NCI-H524 treated with DMSO at 0.1 percent for 48 hours (cell line): ENCODE measurements at places on chromosomes 3 and 15.

- DNase-seq: no peak
These were observed 101.4 kb upstream of the GOLIM4 start for GRCh38 chr3:168197162-168197561.

- DNase-seq: no peak
These were observed 27.3 kb downstream of the STT3B start for GRCh38 chr3:31559872-31560534.

GRCh38 chr3:79521221-79521848 lies 246.5 kb downstream of the ROBO1 start:
- DNase-seq: peak; percentile 11

DNA sequence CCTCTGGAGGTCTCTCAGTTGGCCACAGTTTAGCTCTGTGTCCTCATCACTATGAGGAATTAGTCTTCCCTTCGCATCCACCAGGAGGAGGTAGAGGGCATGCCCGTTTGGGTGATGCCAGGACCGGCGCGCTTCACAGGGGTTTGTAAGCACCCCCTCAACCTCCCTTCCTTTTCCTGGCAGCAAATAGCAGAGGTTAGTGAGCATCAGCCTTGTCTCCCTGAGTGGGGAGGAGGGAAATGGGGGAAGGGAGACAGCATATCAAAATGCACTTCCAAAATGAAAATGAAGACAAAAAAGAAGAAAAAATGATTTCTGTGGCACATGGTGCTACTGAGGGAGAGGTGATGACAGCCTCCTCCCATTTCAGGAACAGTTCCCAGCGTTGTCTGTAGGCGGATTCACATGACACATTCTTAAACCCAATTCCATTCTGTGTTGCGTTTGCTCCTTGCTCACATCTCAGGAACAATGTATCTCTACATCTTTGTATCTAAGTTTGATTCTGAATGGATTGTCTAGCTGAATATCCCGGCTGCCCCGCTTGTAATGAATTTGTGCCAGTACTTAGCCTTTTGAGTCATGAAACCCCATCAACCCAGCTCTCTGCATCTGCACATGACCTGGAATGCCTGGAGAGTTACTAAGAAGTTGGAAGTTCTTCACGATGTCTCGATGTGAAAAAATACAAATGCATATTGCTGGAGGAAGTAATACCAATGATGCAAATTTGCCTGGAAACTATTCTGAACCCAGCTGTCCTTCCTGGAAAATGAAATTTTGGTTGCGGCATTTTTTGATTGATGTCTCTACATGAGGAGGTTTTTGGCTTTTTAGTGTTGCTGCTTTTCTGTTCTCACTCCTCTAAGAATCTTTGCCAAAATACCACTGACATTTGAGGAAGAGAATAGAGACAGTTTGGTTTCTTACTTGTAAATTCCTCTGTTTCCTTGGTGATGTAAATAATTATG lies 45.2 kb downstream of the TYRO3 start:
- DNase-seq: no peak

- no peak for DNase-seq
These were observed 60.3 kb upstream of the PPP2R3A start for GRCh38 chr3:135905058-135905724.

GRCh38 chr3:107927361-107928083 lies 163.3 kb downstream of the CD47 start:
- peak; percentile 62 for DNase-seq
